ENCODE measurements at places on chromosomes 3 and 15. TPM values are rescaled to one million over a fixed set of nuclear protein-coding genes. Genes with fewer than 3 reads are reported as not detected.

CEMIP gene
- total RNA-seq = 1.6 TPM

PRSS50 gene
- total RNA-seq = 0.80 TPM

UCN2 gene
- total RNA-seq = 0.85 TPM

DNA sequence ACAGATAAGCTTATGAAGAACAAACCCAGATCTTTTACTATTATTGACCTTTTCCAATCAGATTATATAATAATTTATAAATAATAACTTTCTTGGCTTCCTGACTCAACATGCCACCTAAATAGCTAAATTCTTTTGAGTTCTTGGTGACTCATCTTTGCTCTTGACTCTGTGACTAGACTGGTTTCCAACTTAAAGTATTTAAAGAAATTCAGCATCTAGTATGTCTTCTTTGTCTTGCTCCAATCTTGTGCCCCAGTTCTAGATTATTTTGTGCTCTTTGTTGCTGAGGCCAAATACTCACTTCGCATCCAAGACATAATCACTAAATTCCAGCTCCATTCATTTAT is 483.2 kb upstream of the TBL1XR1 start:
- H3K4me1 ChIP-seq = no peaks in the 10 kb centered on the region
- H3K36me3 ChIP-seq = no peaks in the 10 kb centered on the region
- DNase-seq = no peak
- no peaks in the 10 kb centered on the region for H3K27me3 ChIP-seq
- no peak overlapping the region for H3K4me3 ChIP-seq

DNA sequence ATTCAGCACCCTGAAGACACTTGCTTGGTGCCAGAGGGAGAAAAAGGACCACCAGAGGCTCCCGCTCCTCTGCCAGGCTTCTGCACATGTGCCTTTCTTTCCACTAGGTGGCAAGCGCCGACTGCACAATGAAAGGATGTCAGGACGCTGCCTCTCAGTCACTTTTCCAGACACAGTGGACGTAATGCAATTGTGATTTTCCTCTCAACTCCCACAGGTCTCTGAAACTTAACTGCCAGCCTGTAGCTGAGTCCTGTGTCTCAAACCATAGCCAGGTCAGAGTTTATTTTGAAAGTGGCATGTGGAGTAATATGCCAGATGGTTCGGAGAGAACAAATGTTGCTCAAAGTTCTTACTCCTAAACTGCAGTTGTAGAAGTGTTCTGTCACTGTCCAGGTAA is 162.9 kb downstream of the ITPR1 start:
- no peaks in the 10 kb centered on the region for H3K27me3 ChIP-seq
- no peak overlapping the region for H3K4me3 ChIP-seq
- no peak overlapping the region for H3K27ac ChIP-seq
- DNase-seq = peak; percentile 46
- H3K4me1 ChIP-seq = no peaks in the 10 kb centered on the region
- H3K36me3 ChIP-seq = no peaks in the 10 kb centered on the region

GRCh38 chr3:127585163-127585812 is 5.2 kb downstream of the TPRA1 start:
- H3K4me1 ChIP-seq = peaks cover 16% of the 10 kb centered on the region
- no peak overlapping the region for H3K4me3 ChIP-seq
- H3K27ac ChIP-seq = no peak overlapping the region

HES1 gene
- total RNA-seq = 174 TPM

MAGEL2 gene
- 0.82 TPM for total RNA-seq

TNK2 gene
- total RNA-seq = 100 TPM

GRCh38 chr3:4045756-4046155 is 246.5 kb downstream of the LRRN1 start:
- DNase-seq = no peak
- H3K27ac ChIP-seq = no peak overlapping the region
- H3K4me3 ChIP-seq = no peak overlapping the region

DNA sequence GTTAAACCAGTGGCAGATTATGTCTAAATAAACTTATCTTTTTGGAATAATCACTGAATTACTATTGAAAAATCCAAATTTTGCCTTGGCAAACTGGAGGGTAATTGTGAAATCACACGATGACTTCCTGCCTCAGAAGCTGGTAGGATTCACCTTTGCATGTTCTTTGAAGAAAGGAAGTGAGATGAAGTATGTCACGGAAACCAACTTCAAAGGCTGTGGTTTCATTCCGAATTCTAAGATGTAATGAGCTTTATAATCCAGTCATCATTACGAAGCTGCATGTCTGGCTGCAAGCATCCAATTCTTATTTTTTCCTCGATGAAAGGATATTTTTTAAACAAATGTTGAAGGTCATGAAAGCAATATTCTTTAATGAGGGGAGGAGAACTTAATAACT is 15.0 kb upstream of the ZBED2 start:
- H3K36me3 ChIP-seq = no peaks in the 10 kb centered on the region
- DNase-seq = no peak
- no peaks in the 10 kb centered on the region for H3K27me3 ChIP-seq
- no peak overlapping the region for H3K27ac ChIP-seq

GRCh38 chr3:43223670-43224364 is 62.5 kb upstream of the SNRK start:
- H3K27me3 ChIP-seq = no peaks in the 10 kb centered on the region
- H3K4me3 ChIP-seq = no peak overlapping the region
- H3K4me1 ChIP-seq = no peaks in the 10 kb centered on the region
- no peaks in the 10 kb centered on the region for H3K36me3 ChIP-seq
- no peak for DNase-seq
- no peak overlapping the region for H3K27ac ChIP-seq

DNA sequence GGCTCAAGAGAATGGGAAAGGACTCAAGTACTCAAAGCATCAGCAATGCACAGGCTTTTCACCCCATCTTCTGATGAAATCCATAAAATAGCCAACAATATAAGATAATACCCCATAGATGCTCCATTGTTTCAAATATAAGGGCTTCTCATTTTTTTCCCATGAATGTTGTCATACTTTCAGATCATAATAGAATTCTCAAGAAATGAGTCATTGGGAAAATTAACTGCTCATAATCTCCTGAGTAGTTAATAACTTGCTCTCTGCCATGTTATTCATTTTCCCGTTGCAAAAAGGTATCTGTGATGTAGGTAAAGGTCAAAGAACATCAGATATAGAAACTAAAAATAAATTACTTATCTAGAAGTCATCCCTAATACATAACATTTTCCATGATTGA is 121.9 kb downstream of the NSUN3 start:
- DNase-seq = no peak
- no peaks in the 10 kb centered on the region for H3K36me3 ChIP-seq
- H3K4me1 ChIP-seq = no peaks in the 10 kb centered on the region
- no peak overlapping the region for H3K4me3 ChIP-seq
- H3K27me3 ChIP-seq = no peaks in the 10 kb centered on the region

- H3K36me3 ChIP-seq = no peaks in the 10 kb centered on the region
- no peak overlapping the region for H3K27ac ChIP-seq
- H3K4me1 ChIP-seq = peaks cover 4% of the 10 kb centered on the region
These were observed 48.2 kb upstream of the TEX264 start for GRCh38 chr3:51622868-51623267.

GRCh38 chr15:96058103-96058851 is 272.2 kb upstream of the NR2F2 start:
- H3K4me1 ChIP-seq = no peaks in the 10 kb centered on the region
- no peak overlapping the region for H3K27ac ChIP-seq
- no peak for DNase-seq
- H3K4me3 ChIP-seq = no peak overlapping the region
- no peaks in the 10 kb centered on the region for H3K36me3 ChIP-seq
- no peaks in the 10 kb centered on the region for H3K27me3 ChIP-seq

VIPR1 gene
- 226 TPM for total RNA-seq

SEMA3B gene
- total RNA-seq = 8.7 TPM

DNA sequence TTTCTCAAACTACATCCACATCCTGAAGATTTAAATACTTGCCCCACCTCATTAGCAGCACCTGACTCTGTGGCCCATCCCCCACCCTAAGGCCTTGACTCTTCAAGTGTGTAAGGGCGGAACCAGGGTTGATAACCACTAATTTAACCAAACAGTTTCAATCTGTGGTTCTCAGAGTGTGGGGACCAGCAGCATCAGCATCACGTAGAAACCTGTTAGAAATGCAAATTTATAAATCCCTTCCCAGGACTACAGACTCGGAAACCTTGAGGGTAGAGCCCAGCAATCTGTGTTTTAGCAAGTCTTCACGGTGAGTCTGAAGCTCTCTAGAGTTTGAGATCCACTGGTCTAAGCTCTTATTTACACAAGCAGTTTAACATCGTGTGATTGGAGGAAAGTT is 12.4 kb downstream of the GNB4 start:
- H3K27me3 ChIP-seq = no peaks in the 10 kb centered on the region
- DNase-seq = no peak
- H3K4me3 ChIP-seq = no peak overlapping the region
- no peaks in the 10 kb centered on the region for H3K36me3 ChIP-seq
- no peaks in the 10 kb centered on the region for H3K4me1 ChIP-seq
- H3K27ac ChIP-seq = no peak overlapping the region

- DNase-seq = no peak
- no peaks in the 10 kb centered on the region for H3K36me3 ChIP-seq
- H3K27me3 ChIP-seq = no peaks in the 10 kb centered on the region
- H3K27ac ChIP-seq = no peak overlapping the region
- H3K4me1 ChIP-seq = no peaks in the 10 kb centered on the region
- H3K4me3 ChIP-seq = no peak overlapping the region
These were observed 28.2 kb upstream of the SCAANT1 start for GRCh38 chr3:63940389-63940757.

CAV3 gene
- 1.2 TPM for total RNA-seq

GP9 gene
- not detected for total RNA-seq

- H3K4me1 ChIP-seq = no peaks in the 10 kb centered on the region
- H3K36me3 ChIP-seq = no peaks in the 10 kb centered on the region
- H3K4me3 ChIP-seq = no peak overlapping the region
- DNase-seq = no peak
- H3K27me3 ChIP-seq = no peaks in the 10 kb centered on the region
These were observed 124.6 kb downstream of the FOXP1 start for GRCh38 chr3:71458895-71459294.

DNA sequence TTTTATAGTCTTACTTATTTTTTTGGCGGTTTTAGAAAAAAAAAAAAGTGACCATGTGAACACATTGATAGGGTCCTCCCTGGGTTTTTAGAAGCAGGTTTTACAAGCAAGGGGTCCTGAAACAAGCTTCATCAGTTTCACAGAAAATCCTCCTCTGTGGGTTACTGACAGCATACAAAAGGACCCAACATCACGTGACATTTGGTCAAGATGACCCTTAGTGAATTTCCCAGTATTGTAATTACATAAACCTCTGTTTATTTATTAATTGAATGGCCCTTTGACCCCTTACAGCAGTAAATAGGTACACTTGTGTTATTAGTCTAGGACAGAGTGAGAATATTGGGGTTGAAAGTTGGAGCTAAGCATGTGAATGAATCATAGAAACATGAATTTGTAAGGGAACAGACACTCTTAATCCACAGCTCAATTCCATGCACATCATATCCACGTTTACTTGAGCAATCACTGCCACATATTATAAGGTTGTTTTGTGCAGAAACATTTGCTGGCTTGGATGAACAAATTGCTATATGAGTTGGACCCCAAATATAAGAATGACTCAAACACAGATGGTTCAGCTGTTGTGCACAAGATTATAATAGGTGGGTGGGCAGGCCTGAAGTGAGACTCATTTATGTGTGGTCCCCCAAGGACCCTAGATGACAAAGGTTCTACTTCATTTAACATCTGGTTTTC is 137.5 kb downstream of the ZNF385D start:
- H3K27me3 ChIP-seq = no peaks in the 10 kb centered on the region
- no peaks in the 10 kb centered on the region for H3K4me1 ChIP-seq
- no peaks in the 10 kb centered on the region for H3K36me3 ChIP-seq
- no peak for DNase-seq
- no peak overlapping the region for H3K27ac ChIP-seq

DNA sequence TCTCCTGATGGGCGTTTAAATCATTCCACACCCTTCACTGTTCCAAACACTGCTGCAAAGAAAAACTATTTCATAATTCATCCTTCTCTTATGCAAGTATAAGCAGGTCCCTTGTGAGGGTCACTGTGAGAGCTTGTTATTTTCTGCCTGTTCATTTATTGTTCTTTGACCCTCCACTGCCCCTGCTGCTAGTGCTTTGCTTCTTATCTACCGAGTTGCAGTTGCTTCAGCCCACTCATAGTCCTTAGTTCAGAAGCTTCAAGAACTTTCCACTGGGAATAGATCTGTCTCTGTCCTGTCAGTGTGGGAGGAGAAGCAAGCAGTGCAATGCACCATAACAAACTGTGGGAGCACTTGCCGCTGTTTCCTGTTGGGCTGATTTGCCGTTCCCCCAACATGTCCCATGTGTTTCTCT is 39.8 kb downstream of the RIOX2 start:
- no peak overlapping the region for H3K4me3 ChIP-seq
- no peaks in the 10 kb centered on the region for H3K36me3 ChIP-seq
- DNase-seq = no peak
- no peaks in the 10 kb centered on the region for H3K27me3 ChIP-seq
- H3K27ac ChIP-seq = no peak overlapping the region

- H3K36me3 ChIP-seq = no peaks in the 10 kb centered on the region
- no peaks in the 10 kb centered on the region for H3K4me1 ChIP-seq
- no peak overlapping the region for H3K4me3 ChIP-seq
- H3K27me3 ChIP-seq = no peaks in the 10 kb centered on the region
- DNase-seq = no peak
These were observed 18.3 kb downstream of the ASTE1 start for GRCh38 chr3:131008326-131008725.

GRCh38 chr3:32340039-32340438 is 51.6 kb upstream of the CMTM7 start:
- H3K4me3 ChIP-seq = no peak overlapping the region
- H3K4me1 ChIP-seq = no peaks in the 10 kb centered on the region

- no peaks in the 10 kb centered on the region for H3K27me3 ChIP-seq
- peak overlapping the region; percentile 60 for H3K4me3 ChIP-seq
- H3K36me3 ChIP-seq = no peaks in the 10 kb centered on the region
- H3K27ac ChIP-seq = peak overlapping the region; percentile 83
- H3K4me1 ChIP-seq = no peaks in the 10 kb centered on the region
These were observed 582 bp upstream of the SLCO3A1 start for GRCh38 chr15:91852741-91853510.

- no peaks in the 10 kb centered on the region for H3K4me1 ChIP-seq
- no peak overlapping the region for H3K27ac ChIP-seq
- DNase-seq = no peak
- no peaks in the 10 kb centered on the region for H3K27me3 ChIP-seq
- no peaks in the 10 kb centered on the region for H3K36me3 ChIP-seq
These were observed 30.2 kb upstream of the SNRPN start for GRCh38 chr15:24924621-24925020.

GRCh38 chr3:152834776-152835600 is at the start of gene P2RY1:
TSS of gene P2RY1 (plus strand) at chr3:152835131. CDS start at chr3:152835783, 652 bp downstream.
- no peaks in the 10 kb centered on the region for H3K27me3 ChIP-seq
- H3K36me3 ChIP-seq = no peaks in the 10 kb centered on the region
- H3K27ac ChIP-seq = peak within 1 kb of the TSS; percentile 84
- H3K4me3 ChIP-seq = peak within 1 kb of the TSS; percentile 67
- peak; percentile 77 for DNase-seq

GOLGA8T gene
- not detected for total RNA-seq

CCPG1 gene
- 78.2 TPM for total RNA-seq

GRCh38 chr15:81948222-81948621 is 97.6 kb downstream of the MEX3B start:
- H3K4me3 ChIP-seq = no peak overlapping the region
- no peaks in the 10 kb centered on the region for H3K27me3 ChIP-seq
- H3K4me1 ChIP-seq = no peaks in the 10 kb centered on the region

FBXW12 gene
- total RNA-seq = 0.68 TPM

Data from prostate gland (tissue), 2 donors.